ENCODE measurements at places on chromosomes 16 and 17. TPM values are rescaled to one million over a fixed set of nuclear protein-coding genes. Genes with fewer than 3 reads are reported as not detected.

The MYL11 gene
- not detected for total RNA-seq

The NRN1L gene
- not detected for total RNA-seq

The TBC1D3I gene
- total RNA-seq: not detected

The ANKFY1 gene
- 32.6 TPM for total RNA-seq

The SPATA2L gene
- total RNA-seq: 5.3 TPM

The ZFP3 gene
- 0.47 TPM for total RNA-seq

The LPO gene
- total RNA-seq: not detected

The AHSP gene
- not detected for total RNA-seq

The TBC1D3B gene
- 1.8 TPM for total RNA-seq

The ZSCAN10 gene
- not detected for total RNA-seq

The TBC1D3H gene
- total RNA-seq: not detected

The FGF11 gene
- total RNA-seq: 2.6 TPM

Measured in smooth muscle cell of the coronary artery (primary cell).